Activated naive CD8-positive, alpha-beta T cell treated with anti-CD3 and anti-CD28 coated beads, Interleukin-2, amount 10 ng/mL, durations not matched to agents 7 days and 5 days (primary cell): ENCODE measurements at places on chromosomes 11 and 22.

DNA sequence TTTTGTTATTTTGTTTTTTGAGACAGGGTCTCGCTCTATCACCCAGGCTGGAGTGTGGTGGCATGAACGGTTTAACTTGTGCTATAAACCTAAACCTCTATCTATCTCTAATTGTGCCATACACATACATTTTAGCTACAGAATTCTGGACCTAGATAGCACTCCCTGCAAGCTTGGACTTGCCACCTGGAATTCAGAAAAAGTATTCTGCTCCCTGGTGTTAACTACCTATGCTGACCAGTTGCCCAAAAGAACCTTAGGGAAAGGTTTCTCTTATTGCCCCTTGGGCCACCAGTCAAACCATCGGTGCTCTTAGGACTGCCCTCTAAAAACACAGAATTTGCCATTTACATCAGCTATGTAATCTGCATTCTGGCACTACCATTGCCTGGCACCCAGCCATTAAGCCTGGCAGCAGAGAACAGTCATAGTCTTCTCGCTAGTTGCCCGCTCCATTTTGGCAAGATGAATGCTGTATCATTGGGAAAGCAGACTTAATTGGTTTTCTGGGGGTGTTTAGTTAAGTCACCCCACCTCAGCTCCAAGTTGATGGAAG is 55.3 kb downstream of the ETS1 start:
- no peak for DNase-seq

DNA sequence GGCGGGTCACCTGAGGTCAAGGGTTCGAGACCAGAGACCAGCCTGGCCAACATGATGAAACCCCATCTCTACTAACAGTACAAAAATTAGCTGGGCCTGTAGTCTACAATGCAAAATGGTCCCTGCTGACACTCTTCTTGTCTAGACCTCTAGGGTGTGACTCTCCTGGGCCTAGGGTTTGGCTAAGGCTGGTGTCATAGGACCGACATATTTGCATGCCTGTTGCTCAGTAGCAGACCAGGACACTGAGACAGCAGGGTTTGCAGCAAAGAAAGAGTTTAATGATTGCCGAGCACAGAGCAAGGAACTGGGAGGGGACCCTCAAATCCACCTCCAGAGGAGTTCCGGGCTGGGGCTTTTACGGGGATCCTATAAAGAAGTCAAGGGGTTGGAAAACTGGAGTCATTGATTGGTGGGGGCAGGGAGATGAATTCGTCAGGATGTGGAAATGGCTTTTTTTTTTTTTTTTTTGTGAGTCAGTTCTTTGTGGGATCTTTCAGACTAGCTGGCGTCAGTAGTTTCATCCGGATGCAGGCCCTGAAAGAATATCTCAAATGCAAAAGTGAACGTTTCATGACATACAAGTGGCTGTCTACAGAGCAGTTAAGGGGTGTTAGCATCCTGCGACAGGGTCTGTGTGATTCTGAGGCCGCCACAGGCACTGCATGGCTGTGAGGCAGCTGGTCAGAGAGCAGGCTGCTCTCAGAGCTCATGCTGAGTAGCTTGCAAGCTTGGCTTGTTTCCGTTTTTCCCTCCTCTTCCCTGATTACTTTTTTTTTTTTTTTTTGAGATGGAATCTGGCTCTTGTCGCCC is 27.2 kb upstream of the A4GALT start:
- DNase-seq, result no peak

DNA sequence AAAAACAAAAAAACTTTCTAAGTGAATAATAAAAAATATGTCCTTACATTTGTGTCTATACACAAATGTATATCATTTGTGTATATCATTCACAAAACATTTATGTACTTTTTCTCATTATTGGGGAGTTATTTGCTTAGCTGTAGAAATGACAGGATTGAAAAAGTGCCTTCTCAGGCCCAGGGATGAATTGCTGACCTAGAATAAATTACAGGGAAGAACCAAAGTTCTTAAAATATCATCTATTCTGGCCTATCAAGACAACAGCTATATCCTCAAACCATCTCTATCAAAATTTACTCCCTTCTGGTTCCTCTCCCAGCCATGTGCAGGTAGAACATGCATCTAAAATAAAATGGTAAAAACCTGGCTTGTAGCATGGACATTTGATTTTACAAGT is 1.9 kb upstream of the RAB6A start:
- DNase-seq, result no peak

DNA sequence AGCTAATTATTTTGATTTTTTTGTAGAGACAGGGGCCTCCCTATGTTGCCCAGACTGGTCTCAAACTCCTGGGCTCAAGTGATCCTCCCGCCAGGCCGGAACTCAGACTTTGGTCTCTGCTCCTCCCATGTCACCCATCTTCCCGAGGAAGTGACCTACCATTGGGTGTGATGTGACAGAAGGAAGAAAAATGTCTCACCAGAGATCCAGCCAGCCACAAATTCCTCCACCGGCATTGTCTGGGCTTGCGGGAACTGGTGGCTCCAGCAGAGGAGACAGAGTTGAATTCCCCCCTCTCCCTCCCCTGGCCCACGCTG is 772 bp downstream of the SLC25A45 start:
- DNase-seq, result no peak

- DNase-seq, result no peak
These were observed 6.1 kb downstream of the SWAP70 start for GRCh38 chr11:9669954-9670353.

GRCh38 chr11:131447277-131447815 is 76.9 kb downstream of the NTM start:
- DNase-seq, result no peak

GRCh38 chr11:14768526-14769188 is 123.4 kb downstream of the CYP2R1 start:
- DNase-seq, result no peak

DNA sequence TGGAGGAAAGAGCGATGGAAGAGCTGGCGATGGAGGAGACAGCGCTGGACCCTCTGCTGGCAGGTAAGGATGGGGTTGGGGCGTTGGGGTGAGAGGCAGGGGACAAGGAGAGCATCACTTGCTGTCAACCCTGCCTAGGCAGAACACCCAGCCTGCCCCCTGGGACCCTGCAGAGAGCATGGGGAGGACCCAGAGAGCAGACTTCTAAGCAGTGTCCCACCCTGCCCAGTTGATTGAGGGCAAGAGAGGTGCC is 111.6 kb upstream of the ANO1 start:
- DNase-seq, result no peak
